Stimulated activated CD4-positive, alpha-beta T cell treated with anti-CD3 and anti-CD28 coated beads, Interleukin-1b, Interleukin-23, amount 100 ng/mL, for 1 hour (primary cell): ENCODE measurements at places on chromosomes 6 and 20.

GRCh38 chr20:21702553-21703470, 2.7 kb upstream of the PAX1 start:
- DNase-seq: no peak

DNA sequence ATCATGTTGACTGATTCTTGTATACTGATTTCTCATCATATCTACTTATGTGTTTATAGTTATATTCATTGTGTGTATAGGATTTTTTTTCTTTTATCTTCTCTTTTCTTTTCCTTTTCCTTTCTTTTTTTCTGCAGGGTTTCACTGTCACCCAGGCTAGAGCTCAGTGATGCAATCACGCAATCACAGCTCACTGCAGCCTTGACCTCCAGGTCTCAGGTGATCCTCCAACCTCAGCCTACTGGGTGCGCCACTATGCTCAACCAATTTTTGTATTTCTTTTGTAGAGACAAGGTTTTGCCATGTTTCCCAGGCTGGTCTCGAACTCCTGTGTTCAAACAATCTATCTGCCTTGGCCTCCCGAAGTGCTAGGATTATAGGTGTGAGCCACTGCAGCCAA, 1.6 kb upstream of the PBOV1 start:
- no peak for DNase-seq

- DNase-seq: no peak
Measured at GRCh38 chr6:95589826-95590570, 12.7 kb downstream of the MANEA start.

DNA sequence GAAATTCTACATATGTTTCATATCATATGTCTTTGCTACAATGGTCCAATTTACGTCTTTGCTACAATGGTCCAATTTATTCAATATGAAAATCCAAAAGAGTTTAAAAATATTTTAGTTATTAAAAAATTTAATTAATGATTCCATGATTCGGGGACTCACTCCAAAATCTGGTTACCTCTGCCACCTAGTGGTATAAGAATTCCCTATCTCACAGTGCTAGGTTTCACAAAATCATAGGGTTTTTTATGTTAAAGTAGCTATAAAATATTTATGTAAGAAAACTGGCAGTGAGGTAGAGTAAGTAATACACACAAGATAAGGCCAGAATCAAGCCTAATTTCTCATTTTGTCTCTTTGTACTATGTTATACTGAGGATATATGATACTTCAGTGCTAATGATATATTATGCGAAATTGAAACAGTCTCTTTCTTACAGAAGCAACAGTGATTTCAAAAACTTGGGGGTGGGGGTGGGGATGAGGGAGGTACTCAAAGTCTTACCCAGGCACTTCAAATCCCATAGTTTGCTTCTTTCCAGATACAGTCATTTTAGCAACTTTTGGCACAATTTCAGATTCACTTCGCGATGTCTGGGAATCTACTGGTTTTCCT, 52.3 kb downstream of the HBS1L start:
- no peak for DNase-seq

- DNase-seq: no peak
Measured at GRCh38 chr6:168362276-168362990, 42.9 kb upstream of the DACT2 start.

GRCh38 chr6:120774275-120774674, 560.0 kb downstream of the TBC1D32 start:
- DNase-seq: no peak

DNA sequence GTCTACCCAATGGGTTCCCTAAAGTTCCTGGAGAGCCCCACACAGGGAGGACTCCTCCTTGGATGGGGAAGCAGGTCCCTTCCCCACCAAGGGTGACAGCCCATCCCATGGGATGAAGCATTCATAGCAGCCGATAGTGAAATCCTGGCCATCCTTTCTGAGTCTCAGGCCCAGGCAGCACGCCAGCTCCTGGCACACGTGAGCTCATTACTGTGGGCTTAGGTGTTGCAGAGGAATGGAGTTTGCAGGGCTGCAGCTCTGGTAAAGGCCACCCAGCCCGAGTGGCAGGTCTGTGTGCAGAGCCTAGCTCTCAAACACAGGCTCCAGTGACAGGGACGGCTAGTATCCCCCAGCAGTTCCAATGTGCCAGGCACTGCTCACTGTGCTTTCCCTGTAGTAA, 31.0 kb downstream of the SIRPA start:
- DNase-seq: no peak

GRCh38 chr6:56482525-56482924, 160.2 kb downstream of the DST start:
- no peak for DNase-seq

- no peak for DNase-seq
Measured at GRCh38 chr6:153727885-153728284, 311.2 kb upstream of the OPRM1 start.

DNA sequence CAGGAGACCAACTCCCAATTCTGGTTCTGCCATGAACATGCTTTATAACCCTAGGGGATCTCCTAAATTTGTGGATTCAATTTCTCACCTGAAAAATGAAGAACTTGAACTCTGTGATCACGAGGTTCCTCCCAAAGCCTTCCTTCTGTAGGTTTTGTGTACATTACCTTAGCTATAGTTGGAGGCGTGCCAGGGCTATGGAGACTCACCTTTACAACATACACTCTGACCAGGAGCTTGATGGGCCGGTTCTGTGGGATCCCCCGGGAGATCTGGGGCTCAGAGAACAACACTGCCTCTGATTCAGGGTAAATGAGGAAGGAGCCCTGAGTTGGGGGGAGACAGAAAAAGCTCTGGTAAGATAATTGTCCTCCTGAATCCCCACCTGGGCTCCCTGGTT, 34.1 kb downstream of the ERGIC3 start:
- DNase-seq: no peak

DNA sequence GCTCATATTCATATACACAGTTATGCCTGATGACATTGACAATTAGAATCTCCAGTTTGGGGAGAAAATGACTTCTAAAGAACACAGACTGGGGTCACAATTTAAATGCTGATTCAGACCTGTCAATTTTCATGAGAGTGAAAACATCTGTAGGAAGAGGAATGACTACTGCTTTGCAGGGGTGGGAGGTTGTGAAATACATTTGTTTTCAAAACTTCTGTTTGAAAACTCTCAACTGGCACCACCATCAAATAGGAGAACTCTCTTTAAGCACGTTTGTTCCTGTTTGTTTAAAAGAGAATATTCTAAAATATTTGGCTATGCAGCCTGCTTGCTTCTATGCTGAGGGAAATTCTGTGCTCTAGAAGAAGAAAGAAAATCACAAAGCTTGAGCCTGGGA, 50.8 kb upstream of the ADGRF5 start:
- DNase-seq: no peak

DNA sequence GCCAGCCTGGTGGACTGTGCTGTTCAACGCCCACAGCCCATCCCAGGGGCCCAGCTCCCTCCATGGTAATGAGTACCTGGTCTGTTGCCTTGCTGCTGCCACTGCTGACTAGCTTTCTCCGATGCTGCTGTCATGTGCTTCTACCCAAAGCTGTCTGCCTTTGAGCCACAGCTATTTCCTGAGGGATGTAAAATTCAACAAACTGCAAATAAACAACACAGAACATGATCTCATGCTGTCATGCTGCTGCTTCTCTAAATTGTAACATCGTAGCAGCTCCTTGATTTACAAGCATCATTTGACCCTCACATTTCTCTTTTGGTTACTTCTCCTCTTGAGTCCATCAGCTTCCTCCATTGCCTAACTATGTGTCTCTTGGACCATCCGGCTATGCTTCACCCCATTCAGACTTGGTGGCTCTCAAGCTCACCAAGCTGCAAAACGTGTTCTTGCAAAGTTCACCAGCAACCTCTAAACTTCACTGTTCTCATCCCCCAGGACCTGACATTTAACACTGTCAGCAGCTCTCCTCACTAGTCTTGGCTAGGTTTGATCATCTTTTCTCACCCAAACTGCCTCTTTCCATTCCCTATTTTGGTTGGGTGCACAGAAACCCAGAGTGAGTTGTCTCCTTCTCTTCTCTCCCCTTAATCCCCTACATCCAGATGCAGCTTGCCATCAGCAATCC, 54.6 kb downstream of the FYN start:
- DNase-seq: no peak

GRCh38 chr20:4141291-4142240, 126.2 kb upstream of the RNF24 start:
- DNase-seq: no peak

DNA sequence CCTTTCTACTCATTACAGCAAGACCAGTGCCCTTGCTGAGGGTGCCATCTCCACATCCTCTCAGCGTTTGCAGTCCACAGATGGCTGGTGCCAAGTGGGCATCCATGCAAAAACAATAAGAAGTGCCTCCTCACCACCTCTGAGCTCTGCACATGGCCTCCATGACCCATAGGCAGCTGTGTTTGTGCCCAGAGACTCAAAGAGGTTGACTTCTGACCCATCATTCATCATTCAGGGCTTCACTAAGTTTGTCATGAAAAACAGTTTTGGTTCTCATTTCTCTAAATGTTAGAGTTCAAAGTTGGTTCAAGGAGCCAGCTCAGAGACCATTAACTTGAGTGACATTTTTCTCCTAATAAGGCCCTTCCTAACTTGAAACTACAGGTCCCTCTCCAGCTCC, 512.6 kb upstream of the MAP3K7 start:
- no peak for DNase-seq

DNA sequence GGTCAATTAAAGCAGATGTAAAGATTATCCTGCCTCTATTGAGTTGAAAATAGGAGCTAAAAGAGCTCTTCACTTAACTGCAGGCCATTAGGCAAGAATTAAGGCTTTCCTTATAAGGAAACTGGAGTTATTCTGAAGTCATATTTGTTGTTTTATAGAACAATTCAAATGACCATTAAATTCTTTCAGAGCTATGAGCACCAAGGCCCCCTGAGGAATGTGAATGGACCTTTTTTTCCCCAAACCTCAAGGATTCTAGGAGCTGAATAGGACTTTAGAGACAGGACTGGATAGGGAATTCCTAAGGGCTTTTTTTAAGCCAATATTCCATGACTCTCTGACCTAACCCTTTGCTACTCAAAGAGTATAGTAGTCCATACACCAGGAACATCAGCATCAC, 565.7 kb upstream of the BTBD3 start:
- DNase-seq: no peak

GRCh38 chr6:72580281-72580940, 41.5 kb upstream of the KCNQ5 start:
- no peak for DNase-seq

- DNase-seq: no peak
Measured at GRCh38 chr6:82419132-82419581, 55.5 kb downstream of the TPBG start.

GRCh38 chr6:128574402-128574801, 54.0 kb upstream of the PTPRK start:
- DNase-seq: no peak

GRCh38 chr20:4810426-4811019, 88.8 kb downstream of the PRND start:
- no peak for DNase-seq

DNA sequence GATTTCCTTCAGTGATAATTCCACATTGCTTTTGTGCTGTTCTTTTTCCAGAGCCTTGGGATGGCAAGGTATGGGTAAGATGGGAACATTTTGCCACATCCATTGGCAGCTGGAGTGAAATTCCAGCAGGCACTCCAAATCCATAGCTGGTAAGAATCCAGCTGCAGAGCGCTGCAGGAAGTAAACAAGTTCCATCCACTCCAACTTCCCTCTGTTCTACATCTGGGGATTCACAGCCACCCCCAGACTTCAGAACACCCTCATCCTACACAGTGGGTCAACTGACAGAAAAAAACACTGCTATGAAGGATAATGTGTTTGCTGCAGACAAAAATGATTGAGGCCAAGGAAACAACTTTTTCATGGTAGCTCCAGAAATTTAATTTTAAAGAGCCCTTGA, 747.8 kb downstream of the MAFB start:
- DNase-seq: no peak

- DNase-seq: no peak
Measured at GRCh38 chr6:144075187-144075586, 20.2 kb downstream of the SF3B5 start.

DNA sequence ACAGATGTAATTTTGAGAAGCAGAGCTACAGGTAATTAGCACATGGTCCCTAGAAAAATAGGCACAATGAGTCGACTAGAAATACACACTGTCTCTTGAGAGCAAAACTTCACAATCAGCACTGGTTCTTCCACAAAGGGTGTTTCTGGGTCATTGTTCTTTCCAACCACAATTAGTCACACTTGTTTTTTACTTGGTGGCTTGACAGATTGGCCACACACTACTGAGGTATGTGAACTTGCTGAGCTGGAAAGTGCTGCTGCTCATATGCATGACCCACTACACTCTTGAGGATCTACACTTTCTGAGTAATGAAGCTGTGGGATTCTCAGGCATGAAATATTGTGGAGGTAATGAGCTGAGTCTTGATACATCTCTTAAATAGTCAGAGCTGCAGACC, 347.7 kb downstream of the BCKDHB start:
- DNase-seq: no peak

DNA sequence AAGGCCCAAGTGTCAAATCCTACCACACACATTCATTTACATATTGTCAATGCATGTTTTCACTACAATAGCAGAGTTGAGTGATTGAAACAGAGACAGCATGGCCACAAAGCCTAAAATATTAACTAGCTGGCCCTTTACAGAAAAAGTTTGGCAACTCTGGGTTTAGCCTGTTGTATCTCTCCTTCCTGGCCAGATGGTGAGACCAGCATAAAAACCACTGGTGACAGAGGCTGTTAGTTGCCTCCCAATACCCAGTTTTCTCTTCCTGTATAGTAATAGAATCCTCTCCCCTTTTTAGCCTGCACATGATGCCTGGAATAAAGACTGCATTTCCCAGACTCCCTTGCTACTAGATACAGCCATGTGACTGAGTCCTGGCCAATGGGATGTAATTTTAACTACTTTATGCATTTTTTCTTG, 100.0 kb upstream of the TAB2 start:
- DNase-seq: no peak

DNA sequence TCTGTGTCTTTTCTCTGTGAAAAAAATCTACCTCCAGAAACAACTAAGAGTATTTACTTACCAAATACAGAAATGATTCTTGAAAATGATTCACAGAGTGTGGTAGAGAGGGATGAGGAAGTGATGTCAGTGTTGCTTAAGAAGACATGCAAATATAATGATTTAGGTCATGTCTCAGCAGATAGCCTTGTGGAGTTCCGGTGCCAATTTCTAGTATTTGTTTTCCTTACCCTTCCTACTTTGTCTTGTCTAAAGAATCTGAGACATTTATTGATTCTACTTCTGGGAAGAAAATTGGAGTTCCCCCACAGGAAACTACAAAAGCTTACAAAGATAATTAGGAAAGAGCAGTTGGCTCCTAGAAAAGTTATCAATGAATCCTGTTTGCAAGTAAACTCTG, 68.8 kb downstream of the GJA1 start:
- DNase-seq: no peak

DNA sequence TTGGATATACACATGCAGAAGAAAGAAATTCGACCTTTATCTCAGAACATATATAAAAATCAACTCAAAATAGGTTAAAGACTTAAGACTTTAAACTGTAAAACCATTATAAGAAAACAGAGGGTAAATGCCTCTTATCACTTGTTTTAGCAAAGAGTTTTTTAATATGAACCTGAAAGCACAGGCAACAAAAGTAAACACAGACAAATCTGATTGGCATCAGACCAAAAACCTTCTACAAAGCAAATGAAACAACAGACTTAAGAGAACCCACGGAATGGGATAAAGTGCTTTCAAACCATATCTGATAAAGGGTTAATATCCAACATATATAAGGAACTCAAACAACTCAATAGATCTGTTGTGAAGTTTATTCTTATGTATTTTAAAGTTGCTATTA, 309.9 kb upstream of the OPRM1 start:
- DNase-seq: no peak
